ENCODE measurements at places on chromosomes 16 and 17.

- DNase-seq: no peak
Measured at GRCh38 chr17:1003972-1004768, 7.2 kb downstream of the TIMM22 start.

DNA sequence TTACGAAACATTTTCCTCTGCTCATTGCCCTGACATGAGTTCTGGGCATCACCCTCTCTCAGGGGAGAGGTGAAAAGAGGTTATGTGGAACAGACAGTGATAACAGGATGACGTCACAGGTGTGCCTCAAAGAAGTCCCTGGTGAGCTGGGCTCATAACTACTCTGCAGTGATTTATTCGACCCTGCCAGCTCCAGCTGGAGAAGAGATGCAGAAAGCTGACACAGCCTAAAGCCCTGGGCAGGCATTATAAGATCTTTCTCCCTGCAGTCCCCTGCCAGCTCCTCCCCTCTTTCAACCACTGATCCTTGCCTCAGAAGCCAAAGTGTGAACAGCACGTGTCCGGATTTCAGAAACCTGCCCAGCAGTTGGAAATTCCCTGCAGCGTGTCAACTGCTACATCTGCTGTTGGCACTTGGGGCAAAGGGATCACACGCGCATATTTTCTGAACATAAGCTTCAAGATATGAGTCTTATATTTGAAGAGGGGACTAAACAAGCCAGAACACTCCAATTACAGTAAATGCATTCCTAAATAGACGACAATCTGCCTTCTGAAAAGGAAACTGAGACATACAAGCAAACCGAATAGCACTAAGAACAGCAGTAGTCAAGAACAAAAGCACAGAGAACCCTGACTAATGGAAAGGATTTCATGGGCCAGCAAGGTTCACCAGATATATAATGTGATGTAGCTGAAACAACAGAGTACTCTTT is 80.5 kb downstream of the SMG6 start:
- DNase-seq: no peak

DNA sequence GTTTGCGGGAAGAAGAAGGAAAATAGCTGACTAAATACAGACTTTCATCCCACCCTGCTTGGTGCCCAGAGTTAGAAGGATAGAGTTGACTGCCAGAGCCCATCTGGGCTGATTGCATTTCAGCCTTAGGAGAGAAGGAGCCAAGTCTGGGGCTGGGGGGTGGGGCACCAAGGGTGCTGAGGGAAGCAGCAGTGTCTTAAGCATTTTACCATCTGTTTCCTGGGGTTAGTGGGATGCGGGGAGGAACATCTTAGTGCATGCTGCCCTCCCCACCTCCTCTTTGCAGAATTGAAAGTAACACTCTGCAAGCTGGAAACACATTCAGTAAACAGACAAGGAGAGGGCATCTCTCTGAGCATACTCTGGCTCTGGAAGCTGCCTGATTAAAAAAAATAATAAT is 1.5 kb upstream of the ARL5C start:
- DNase-seq: peak; percentile 53

DNA sequence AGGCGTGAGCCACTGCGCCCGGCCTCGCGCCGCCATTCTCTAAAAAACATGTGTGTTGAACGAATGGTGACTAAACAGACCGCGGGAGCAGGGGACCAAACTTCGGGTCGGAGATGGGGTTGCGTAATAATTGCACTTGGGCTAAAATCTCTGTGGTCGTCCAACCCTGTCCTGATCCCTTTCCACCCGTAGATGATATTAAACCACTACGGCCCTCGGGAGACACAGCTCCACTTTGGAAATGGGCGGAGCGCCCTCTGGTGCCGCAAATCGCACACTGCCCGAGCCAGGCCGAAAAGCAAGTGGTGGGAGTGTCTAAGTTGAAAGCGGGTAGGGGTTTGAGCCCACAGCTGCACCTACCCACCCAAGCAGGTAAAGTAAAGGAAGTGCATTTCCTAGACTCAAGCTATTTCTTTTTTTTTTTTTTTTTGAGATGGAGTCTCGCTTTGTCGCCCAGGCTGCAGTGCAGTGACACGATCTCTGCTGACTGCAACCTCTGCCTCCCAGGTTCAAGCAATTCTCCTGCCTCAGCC is 17.0 kb downstream of the CAVIN1 start:
- DNase-seq: peak; percentile 92

DNA sequence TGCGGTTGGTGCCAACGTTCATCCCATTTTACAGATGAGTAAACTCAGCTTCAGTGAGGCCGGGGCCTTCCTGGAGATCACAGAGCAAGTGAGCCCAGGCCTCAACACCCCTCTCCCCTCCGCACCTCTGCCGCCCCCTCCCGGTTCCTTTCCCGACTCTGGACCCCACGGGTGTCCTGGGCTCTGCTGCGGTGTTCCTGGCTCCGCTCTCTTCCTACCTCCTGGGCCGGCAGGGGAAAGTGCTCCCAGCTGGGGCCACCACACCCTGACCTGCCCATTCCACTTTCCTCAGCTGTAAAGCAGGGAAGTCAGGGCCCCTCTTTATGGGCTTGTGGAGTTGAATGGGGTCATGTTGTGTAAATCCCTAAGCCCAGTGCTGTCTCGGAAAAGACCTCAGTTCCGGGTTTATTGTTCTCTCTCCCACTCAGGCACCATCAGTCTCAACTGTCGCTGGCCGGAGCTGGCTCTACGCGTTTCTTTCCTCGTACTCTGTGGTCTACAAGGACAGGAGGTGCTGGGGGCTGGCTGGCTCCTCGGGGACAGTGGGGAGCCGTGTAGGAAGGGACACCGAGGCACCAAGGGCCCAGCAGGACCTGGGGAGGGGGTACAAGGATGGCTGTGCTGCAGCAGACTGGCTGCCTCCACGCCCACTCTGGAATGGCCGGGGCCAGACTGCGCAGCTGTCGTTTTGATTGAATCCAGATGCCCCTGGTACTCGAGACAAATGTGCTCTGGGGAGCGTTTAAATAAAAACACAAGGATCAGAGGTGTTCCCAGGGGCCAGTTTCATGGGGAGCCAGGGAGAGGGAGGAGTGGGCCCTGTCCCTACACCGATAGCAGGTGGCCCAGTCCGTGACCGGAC is 21.7 kb upstream of the ACSF3 start:
- DNase-seq: no peak

DNA sequence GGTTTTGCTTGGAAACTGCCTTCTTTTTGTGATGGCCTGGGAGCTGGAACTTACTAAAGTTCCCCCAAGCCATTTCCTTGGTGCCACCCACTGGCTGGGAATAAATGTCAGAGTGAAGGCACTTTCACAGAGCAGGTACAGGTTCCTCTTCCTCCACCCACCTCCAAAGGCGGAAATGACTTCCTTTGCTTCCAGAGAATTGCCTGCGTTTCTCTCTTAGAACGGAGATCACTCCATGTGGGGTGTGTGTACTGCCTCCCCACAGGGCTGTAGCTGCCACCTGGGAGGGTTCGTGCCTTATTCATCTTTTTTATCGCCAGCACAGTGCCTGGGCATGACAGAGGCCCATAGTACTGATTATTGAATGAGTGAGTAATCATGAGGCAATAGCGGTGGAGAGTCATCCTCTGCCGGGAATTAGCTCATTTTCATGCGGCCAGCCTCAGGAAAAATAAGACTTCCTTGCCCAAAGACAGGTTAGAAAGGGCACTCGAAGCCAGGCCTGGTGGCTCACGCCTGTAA is 32.2 kb upstream of the HAS3 start:
- peak; percentile 65 for DNase-seq

DNA sequence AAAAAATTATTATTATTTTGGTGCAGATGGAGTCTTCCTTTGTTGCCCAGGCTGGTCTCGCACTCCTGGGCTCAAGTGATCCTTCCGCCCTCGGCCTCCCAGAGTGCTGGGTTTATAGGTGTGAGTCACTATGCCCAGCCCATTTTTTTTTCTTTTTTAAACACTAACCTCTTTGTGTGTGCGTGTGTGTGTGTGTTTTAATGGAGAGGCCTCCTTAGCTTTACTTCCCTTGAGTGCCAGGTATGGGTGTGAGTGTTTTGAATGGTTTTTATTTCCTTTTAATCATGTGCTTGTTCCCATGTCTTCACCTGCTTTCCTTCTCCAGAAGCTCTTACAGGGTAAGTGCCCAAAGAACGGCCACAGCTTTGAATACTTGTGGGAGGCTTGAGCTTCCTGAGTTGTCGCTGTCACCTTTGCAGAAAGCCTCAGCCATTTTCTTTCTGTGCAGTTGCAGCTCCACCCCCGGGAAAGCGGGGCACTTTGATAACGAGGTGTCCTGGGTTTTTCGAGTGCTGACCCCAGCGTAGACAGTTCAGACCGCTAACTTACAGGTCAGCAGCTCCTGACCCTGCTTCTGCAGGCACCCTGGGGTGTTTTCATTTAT is 22.6 kb downstream of the AKAP1 start:
- DNase-seq: peak; percentile 93

GRCh38 chr16:50519602-50520001 is 28.6 kb upstream of the NKD1 start:
- DNase-seq: no peak

DNA sequence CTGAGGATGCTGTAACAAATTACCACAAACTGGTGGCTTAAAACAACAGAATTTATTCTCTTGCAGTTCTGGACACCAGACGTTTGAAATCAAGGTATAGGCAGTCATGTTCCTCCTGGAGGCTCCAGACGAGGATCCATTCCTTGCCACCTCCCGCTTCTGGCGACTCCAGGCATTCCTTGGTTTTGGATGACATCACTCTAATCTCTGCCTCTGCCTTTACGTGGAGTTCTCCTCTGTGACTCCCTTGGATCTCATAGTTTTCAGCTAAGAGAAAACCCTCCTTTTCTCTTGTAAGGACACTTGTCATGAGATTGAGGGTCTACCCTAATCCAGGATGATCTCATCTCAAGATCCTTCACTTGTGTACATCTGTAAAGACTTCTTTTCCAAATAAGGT is 31.4 kb upstream of the HS3ST3B1 start:
- DNase-seq: no peak

GRCh38 chr16:87226926-87227295 is 90.3 kb downstream of the C16orf95 start:
- no peak for DNase-seq

DNA sequence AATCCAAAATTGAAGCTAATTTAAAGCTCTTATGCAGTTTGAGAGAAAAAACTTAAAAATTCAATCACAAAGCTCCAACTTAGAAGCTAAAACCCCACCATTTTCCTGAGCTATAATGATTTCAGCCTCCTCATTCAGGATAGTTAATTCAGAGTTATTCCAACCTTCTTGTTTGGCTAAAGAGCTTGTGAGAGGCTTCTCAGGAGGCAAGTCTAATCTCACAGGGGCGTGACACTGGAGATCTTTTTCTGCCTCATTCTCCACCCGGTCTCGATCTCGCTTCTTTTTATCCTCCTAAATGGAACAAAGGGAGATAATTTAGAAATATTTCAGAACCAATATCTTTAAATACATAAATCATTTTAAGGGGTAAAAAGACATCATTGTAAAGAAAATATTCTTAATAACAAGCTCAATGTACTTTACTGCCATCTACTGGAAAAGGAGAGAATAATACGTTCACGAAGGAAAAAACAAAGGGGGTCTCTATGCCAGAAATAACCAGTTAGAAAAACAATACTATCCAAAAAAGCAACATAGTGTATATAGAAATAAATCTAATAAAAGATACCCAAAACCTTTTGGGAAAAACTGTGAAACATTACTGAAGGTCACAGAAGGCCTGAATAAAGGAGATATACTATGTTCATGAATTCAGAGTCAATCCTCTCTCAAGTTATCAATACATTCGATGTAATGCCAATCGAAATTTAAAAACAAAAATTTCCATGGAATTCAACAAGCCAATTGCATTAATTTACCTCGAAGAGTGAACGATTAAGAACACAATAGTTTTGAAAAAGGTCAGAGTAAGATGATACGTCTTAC is 13.9 kb downstream of the BRD7 start:
- no peak for DNase-seq

DNA sequence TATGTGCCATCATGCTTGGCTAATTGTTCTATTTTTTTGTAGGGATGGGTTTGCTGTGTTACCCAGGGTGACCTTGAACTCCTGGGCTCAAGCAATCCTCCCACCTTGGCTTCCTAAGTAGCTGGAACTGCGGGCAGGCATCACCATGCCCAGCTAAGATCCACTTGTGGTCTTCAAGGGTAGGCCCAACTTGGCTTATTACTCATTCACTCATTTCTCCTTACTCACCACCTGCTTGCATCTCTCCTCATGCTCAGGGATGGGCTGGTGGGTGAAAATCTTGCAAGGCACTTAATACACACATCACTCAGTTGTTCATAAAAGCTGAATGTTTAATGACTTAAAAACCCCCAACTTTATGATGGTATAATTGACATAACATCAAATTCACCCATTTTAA is 207.8 kb downstream of the SHISA9 start:
- no peak for DNase-seq

GRCh38 chr17:35256629-35257028 is 13.8 kb downstream of the SLFN5 start:
- DNase-seq: peak; percentile 51

DNA sequence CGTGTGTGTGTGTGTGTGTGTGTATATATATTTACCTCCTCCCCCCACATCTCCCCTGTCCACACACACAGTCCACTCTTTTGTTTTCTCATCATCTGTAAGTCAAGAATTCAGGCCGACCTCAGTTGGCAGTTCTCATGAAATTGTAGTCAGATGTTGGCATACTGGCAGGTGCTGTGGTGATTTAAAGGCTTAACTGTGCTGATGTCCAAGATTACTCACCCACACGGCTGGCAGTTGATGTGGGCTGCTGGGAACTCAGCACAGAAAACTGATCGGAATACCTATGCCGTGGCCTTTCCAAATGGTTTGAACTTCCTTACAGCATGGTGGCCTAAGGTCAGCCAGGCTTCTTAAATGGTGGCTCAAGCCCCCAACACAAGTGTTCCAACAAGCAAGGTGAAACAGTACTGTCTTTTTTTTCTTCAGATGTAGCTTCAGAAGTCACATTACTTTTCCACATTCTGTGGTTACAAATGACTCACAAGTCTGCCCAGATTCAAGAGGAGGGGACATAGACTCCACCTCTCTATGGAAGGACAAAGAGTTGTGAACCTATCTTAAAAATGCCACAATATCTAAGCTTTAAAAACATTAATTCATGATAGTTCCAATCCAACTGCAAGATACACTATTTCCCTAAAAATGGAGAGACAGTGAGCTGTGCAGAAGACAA is 198.5 kb upstream of the HS3ST4 start:
- no peak for DNase-seq

DNA sequence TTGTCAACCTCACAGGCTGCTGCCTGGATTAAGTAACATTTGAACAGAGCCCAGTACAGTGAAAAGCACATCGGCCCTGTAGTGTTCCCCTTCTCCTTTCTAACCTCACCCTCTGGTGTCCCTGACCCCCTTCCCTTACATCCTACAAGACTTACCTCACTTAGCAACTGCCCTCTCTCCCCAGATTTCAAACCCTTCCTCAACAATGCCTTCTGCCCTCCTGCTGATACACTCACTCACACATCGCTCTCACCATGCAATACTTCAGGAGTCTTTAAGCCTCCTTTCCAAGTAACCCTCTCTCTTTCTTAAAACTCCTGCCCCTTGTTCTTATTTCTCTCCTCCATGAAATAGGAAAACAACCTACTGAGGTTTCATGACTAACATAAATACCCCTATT is 17.8 kb downstream of the ZZEF1 start:
- no peak for DNase-seq

- DNase-seq: no peak
Measured at GRCh38 chr16:10799736-10800135, 18.9 kb downstream of the TVP23A start.

- no peak for DNase-seq
Measured at GRCh38 chr17:37239690-37240334, 136.0 kb upstream of the C17orf78 start.

- DNase-seq: no peak
Measured at GRCh38 chr16:14196539-14196938, 125.4 kb downstream of the MRTFB start.

GRCh38 chr17:4545217-4545951 is 9.8 kb downstream of the MYBBP1A start:
- no peak for DNase-seq

All from islet precursor cell (in vitro differentiated cells).